ENCODE measurements at places on chromosomes 12 and 14. TPM values are rescaled to one million over a fixed set of nuclear protein-coding genes. Genes with fewer than 3 reads are reported as not detected.

- no peak overlapping the region for H3K4me3 ChIP-seq
- H3K27me3 ChIP-seq = no peaks in the 10 kb centered on the region
- no peaks in the 10 kb centered on the region for H3K36me3 ChIP-seq
- no peak overlapping the region for H3K27ac ChIP-seq
These were observed 51.6 kb upstream of the PIWIL1 start for GRCh38 chr12:130286041-130286440.

DNA sequence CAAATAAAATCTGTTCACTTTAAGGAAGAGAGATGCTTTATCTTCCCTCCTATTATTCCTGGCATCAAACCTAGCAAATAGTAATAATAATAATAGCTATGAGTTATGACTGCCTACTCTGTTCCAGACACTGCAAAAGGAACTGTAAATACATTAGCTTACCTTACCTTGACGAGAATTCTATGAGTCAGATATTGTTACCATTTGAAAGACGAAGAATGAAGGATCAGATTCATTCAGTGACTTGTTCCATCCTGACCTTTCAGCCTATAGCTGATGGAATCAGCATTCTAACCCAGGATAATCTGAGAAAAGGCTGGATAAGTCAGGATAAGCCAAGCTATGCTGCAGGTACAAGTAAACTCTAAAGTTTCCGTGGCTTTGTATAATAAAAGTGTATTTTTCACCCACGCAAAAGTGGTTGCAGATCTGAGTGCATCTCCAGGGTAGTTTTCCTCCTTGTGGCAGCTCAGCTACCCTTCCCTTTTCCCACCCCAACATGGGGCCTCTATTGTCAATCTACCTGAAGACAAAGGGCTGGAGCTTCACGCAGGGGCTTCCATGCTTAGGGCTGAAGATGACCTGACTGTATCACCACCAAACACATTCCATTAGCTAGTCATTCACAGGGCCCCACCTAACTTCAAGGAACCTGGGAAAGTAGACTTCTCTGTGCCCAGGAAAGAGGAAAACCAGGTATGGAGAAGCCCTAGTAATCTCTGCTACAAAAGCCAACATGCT lies 57.2 kb upstream of the CCND2 start:
- H3K4me3 ChIP-seq = no peak overlapping the region
- H3K27me3 ChIP-seq = no peaks in the 10 kb centered on the region
- H3K36me3 ChIP-seq = no peaks in the 10 kb centered on the region
- DNase-seq = no peak
- H3K4me1 ChIP-seq = no peaks in the 10 kb centered on the region
- no peak overlapping the region for H3K27ac ChIP-seq

- no peaks in the 10 kb centered on the region for H3K4me1 ChIP-seq
- no peaks in the 10 kb centered on the region for H3K36me3 ChIP-seq
- no peak for DNase-seq
- H3K27me3 ChIP-seq = no peaks in the 10 kb centered on the region
These were observed 219.2 kb upstream of the TBX3 start for GRCh38 chr12:114903083-114903691.

FLRT2 gene
- 45.4 TPM for total RNA-seq

- H3K27ac ChIP-seq = no peak overlapping the region
- DNase-seq = no peak
- H3K27me3 ChIP-seq = no peaks in the 10 kb centered on the region
These were observed 589.3 kb downstream of the BCL11B start for GRCh38 chr14:98682726-98683125.

DNA sequence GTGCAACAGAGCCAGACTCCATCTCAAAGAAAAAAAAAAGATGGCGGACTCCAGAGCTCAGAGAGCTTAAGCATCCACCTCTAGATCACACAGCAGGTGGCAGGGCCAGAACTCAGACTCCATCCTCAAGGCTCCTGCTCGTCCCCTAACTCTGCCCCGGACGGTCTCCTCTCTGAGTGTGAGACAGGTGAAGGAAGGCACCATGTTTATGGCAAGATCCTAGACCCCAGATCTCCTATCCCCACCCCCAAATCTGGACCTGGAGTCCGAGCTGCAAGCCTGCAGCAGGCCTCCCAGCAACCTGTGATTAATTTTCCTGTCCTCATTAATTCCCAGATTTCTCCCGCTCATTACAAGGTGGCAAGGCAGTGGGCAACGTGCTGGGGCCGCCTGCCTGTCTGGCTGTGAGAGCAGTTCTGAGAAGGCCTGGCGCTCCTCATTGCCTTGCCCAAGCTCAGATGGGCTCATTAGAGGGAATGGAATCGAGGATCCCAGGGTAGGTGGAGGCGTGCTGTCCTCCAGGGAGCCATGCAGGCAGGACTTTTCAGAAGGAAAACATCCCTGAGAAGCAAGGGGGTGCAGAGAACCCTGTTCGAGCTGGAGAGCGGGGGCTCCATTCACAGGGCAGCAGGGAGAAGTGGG lies 296.6 kb upstream of the RTL1 start:
- no peaks in the 10 kb centered on the region for H3K4me1 ChIP-seq
- no peak for DNase-seq
- no peaks in the 10 kb centered on the region for H3K27me3 ChIP-seq
- no peaks in the 10 kb centered on the region for H3K36me3 ChIP-seq

Data from thoracic aorta (tissue), 2 donors.